Stimulated activated CD8-positive, alpha-beta memory T cell treated with anti-CD3 and anti-CD28 coated beads, Interleukin-2, amount 100 ng/mL, for 1 hour (primary cell): ENCODE measurements at places on chromosomes 7 and 10.

DNA sequence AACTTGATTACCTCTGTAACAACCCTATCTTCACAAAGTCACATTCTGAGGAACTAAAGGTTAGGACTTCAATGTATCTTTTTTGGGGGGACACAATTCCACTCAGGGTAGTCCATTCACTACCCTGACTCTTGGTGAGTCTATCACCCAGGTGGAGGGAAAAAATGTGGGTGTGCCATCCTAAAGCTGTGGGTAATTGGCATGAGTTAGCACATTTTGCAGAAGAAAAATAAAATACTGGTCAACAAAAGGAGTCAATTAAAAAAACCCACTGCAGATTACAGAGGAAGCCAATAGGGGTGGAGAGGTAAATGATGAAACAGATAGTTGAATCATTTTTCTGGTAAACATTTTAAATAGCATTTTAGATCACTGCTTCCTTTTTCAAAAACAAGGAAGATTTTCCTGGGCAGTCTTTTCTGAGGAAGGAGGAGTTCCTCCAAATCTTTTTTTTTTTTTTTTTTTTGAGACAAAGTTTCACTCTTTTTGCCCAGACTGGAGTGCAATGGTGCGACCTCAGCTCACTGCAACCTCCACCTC lies 5.1 kb upstream of the BLVRA start:
- DNase-seq = no peak

- DNase-seq = no peak
Observed at GRCh38 chr7:76133164-76133775, 68.4 kb upstream of the SRRM3 start.

GRCh38 chr7:151077705-151078232 lies 2.8 kb downstream of the FASTK start:
- DNase-seq = no peak

- no peak for DNase-seq
Observed at GRCh38 chr10:69680610-69681009, 50.6 kb downstream of the FAM241B start.

GRCh38 chr7:20012100-20012499 lies 205.1 kb downstream of the MACC1 start:
- no peak for DNase-seq

DNA sequence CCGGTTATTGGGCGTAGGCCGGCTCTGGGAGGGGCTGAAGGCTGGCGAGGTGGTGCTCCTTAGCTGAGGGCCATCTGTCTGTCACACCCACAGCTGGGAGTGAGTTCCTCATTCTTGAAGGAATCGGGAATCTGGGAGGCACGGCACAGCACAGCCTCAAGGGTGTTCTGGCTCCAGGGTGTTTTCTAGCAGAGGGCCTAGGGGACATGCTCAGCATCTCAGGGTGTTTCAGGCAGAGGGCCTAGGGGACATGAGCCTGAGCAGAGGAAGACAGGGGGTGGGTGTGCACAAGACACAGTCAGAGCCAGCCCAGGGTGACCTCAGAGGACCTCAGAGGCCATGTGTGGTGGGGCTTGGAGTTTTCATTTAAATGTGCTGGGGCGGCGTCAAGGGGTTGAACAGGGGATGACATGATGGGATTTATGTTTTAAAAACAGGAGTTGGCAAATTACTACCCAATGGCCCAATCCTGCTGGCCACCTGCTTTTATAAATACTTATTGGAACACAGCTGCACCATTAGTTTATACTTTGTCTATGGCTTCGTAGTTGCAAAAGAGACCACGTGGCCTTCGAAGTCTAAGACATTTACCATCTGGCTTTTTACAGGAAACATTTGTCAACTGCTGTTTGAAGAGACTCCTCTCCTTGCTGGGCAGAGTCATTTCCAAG lies 121.6 kb downstream of the PRKAG2 start:
- no peak for DNase-seq

- no peak for DNase-seq
Observed at GRCh38 chr10:90939116-90939515, 18.2 kb upstream of the ANKRD1 start.

DNA sequence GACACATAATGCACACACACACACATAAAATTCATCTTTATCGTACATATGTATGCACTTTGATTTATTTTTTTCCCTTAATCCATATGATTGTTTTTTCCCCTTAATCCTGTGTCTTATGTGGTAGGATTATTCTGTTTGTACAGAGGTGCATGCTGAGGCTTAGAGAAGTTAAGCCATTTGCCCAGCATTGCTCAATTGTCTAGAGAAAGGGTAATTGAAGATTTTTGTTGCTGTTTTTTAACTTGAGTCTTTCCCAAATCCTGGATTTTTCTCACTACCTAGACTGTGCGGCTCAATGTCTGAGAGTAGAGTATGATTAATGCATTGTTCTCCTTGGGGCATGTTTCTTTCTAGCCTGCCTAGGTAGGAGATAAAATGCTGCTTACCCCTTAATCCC lies 35.0 kb downstream of the WBP1L start:
- DNase-seq = no peak

GRCh38 chr7:66639773-66640172 lies 11.1 kb downstream of the KCTD7 start:
- DNase-seq = no peak

DNA sequence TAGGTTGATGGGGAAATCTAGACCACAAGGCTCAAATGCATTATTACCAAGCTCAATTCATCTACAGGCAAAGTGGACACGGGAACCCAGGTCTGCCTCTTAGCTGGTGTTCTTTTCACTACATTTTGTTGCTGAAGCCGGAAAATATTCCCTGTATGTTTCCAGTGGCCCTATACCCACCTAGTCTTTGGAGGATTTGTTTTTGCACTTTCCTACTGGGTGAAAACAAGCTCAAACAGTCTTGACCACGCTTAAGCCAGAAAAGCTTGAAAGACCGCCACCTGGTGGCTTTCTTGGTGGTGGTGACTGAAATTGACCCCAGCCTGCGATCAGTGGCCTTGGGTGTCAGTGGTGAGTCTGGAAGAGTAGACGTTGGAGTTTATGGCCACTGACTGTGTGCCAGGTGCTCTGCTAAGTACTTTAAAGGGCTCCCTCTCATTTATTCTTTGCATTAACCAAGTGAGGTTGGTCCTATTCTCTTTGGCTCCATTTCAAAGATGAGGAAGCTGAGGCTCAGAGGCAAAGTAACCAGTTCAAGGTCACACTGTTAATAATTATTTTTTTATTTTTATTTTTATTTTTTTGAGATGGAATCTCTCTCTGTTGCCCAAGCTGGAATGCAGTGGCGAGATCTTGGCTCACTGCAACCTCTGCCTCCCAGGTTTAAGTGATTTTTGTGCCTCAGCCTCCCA lies 11.1 kb upstream of the CRTAC1 start:
- no peak for DNase-seq

- no peak for DNase-seq
Observed at GRCh38 chr10:101770331-101771215, 5.3 kb downstream of the FGF8 start.

- no peak for DNase-seq
Observed at GRCh38 chr10:3068968-3069737, 1.8 kb downstream of the PFKP start.

- DNase-seq = no peak
Observed at GRCh38 chr10:119245272-119245671, 37.9 kb downstream of the GRK5 start.

DNA sequence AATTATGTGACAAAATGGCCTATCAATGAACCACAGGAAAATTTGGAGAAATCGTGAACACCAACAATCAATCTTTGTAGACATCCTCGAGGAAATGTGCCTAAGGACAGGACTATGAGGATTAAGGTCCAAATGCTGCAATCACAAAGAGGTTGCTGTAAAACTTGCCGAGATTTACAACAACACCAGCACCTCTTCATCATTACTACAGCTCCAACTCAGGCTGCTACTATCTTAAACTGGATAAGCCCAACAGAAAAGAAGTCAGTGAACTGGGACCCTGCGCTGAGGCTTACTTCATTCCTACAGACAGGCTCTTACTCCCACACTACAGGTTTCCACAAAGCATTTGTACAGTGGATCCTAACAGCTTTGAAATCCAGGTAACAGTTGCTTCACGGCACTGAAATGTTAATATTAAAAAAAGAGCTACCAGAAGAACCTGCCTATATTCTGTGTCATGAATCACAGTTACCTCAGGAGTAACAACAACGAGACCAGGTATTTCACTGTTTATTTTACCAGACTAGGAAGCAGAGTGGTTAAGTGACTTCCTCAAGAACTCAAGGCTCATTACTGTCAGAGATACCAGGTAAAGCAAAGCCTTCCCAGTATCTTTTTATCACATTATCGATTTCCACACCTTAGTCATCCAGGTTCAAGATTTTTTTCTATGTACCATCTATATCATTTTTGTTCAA lies 23.9 kb downstream of the CACUL1 start:
- DNase-seq = no peak

- DNase-seq = no peak
Observed at GRCh38 chr10:127983344-127984100, 76.6 kb downstream of the PTPRE start.

DNA sequence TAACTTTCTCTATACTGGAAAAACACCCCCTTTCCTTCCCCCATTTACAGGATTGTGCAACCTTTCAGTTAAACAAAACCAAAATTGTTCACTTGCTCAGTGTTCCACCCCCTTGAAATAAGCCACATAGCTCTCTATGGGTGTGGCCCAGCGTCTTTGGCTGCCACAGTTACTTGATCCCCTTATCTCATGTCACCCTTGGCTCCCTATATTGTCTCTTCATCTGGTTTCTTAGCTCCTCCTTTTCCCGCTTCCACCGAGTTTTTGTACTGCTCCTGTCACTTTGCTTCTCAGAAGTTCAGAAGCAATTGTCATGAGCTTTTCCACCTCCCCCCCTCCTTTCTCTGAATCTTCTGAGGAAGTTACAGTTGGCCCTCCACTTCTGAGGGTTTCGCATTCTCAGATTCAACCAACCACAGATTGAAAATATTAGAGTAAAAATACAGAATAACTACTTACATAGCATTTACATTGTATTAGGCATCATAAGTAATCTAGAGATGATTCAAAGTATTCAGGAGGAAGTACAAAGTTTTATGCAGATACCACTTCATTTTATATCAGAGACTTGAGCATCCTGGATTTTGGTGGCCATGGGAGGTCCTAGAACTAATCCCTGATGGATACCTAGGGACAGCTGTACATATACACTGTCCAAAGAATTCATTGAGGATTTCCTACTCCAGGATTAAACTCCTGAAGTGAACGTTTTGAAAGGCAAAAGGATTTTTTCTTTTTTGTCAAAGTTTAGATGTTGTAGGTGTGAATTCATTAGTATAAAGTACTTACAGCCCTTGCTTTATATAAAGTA lies 60.4 kb downstream of the ADD3 start:
- DNase-seq = no peak

- no peak for DNase-seq
Observed at GRCh38 chr7:107953265-107953923, 49.6 kb downstream of the LAMB1 start.

DNA sequence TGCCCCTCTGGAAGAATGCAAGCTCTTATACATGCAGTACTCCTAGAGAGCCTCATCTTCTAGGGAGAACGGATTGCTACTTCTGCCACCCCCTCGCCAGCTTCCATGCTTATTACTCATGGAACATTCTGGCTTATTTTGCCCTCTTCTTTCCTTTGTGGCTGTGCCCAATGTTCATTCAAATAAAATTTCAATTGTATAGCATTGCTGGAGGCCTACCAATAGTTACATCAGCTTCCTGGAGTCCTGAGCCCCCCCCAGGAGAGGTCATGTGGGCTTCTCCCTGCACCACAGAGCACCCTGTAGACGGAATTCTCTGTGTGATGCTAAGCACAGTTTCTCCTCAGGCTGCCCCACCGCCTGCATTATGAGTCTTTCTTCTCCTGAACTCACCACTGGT lies 1094.0 kb downstream of the KCNMA1 start:
- DNase-seq = no peak
